ENCODE measurements at places on chromosomes 4 and X. TPM values are rescaled to one million over a fixed set of nuclear protein-coding genes. Genes with fewer than 3 reads are reported as not detected.

The GAGE12H gene
- not detected for total RNA-seq

The MND1 gene
- not detected for total RNA-seq

The PRKG2 gene
- 2.9 TPM for total RNA-seq

The EGFL6 gene
- not detected for total RNA-seq

The PCGF3 gene
- total RNA-seq, result 31.1 TPM

The RELL1 gene
- 15.0 TPM for total RNA-seq

The GPR119 gene
- 1.8 TPM for total RNA-seq

Data from body of pancreas (tissue), 4 donors.